Forelimb muscle (tissue), 1 donor: ENCODE measurements at places on chromosomes 6 and 20. TPM values are rescaled to one million over a fixed set of nuclear protein-coding genes. Genes with fewer than 3 reads are reported as not detected.

C4A gene
- polyA plus RNA-seq = 19.3 TPM

DNA sequence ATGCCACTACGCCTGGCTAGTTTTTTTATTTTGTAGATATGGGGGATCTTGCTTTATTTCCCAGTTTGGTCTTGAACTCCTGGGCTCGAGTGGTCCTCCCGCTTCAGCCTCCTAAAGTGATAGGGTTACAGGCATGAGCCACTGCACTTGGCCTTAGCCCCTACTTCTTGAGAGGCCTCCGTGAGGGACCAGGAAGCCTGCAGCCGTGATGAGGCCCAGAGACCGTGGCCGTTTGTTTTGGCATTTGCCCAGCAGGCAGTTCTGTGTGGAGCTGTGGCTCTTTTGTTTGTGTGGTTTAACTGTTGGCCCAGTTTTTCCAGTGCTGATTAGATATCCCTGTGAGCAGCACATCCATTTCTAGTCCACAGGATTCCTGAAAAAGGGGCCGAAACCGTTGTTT, 39.8 kb downstream of the SRSF3 start:
- no peak for DNase-seq

DUSP15 gene
- 1.7 TPM for polyA plus RNA-seq

DNA sequence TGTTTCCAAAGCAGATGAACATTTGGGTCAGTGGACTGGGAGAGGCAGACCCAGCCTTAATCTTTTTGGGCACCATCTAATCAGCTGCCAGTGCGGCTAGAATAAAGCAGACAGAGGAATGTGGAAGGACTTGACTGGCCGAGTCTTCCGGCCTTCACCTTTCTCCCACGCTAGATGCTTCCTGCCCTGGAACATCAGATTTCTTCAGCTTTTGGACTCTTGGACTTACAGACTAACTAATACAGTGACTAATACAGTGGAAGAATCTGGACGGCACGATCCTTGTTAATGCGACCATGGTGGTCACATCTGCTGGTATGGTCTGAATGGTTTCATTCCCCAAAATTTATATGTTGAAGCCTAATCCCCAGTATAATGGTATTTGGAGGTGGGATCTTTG, 122.6 kb upstream of the NXT1 start:
- no peak for DNase-seq

HAO1 gene
- polyA plus RNA-seq = not detected

DNA sequence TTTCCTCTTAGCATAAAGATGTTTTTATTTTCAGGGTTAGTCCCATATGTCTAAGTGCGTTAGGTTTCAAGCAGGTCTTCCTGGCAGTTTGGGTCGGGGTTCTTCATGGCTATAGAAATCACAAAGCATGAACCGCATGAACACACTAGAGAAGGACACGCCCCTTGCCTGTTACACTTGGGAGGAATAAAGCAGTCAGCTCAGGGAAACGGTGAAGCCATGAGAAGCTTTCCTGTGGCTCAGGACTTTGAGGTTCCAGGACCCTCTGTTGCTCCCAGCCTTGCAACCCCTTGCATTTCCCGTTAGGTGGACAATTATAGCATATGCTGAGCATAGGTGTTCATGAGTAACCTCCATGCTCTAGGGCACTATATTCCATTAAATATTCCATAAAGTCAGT, 96.7 kb downstream of the SYCP2 start:
- no peak for DNase-seq

RIPPLY2 gene
- polyA plus RNA-seq = not detected

DNA sequence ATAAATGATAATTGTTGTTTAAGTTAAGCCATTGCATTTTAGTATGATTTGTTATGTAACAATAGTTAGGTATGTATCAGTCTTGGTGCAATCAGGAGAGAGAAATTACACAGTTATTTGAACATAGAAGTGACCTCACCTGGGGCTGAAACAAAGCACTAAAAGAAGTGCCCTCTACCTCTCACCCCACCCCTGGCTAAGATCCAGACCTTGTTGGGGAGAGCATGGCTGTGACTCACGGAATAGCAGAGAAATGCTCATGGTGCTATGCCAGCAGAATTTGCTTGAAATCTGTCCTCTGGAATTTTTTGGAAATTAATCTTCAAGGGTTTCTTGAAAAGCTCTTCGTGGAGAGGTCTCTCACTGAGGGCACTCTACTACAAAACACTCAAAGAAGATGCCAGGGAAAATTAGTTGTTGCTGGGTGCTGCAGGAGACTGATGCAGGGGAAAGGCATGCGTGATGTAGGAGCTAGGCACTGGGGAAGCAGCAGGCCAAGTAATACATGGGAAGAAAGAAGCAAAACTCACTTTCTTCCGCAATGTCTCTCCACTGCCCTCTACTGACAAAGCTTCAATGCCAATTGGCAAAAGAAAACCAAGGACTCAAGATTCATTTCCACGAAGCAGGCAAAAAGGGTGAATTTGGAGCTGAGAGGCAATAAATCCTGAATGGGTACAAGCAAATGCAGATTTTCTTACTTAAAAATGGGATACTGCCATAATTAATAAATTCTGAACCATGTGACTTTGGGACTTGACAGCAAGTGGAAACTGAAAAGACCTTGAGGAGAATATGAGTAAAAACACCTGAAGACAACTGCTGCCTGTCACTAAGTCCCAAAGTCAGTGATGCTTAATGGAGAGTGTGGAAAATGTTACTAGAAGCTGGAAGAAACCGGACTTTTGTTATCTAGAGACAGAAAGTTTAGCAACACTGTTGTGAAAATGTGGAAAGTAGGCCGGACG, 136.3 kb upstream of the ZNF184 start:
- no peak for DNase-seq

GRCh38 chr6:1395941-1396908, 6.8 kb downstream of the FOXF2 start:
- no peak for DNase-seq

LY6G6C gene
- polyA plus RNA-seq = 0.62 TPM

ABHD16B gene
- polyA plus RNA-seq = not detected

DNAH8 gene
- polyA plus RNA-seq = 2.1 TPM

DNA sequence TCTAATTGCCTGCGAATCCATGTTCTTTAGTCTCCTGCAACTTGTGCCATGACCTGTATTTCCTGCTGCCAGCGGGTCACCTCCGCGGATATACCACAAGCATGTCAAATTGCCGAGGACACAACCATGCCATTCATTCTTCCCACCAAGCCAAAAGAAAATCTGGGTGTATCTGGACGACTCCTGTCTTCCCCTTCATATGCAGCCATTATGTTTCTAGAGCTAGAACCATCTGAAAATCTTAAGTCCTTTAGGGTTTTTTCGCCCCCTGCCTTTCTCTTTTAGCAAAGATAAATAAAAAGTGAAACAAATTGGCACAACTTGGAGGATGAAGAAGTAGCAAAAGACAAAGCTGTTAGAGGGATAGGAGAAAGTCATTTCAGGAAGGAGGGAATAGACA, 242.6 kb downstream of the ARID1B start:
- no peak for DNase-seq

DNA sequence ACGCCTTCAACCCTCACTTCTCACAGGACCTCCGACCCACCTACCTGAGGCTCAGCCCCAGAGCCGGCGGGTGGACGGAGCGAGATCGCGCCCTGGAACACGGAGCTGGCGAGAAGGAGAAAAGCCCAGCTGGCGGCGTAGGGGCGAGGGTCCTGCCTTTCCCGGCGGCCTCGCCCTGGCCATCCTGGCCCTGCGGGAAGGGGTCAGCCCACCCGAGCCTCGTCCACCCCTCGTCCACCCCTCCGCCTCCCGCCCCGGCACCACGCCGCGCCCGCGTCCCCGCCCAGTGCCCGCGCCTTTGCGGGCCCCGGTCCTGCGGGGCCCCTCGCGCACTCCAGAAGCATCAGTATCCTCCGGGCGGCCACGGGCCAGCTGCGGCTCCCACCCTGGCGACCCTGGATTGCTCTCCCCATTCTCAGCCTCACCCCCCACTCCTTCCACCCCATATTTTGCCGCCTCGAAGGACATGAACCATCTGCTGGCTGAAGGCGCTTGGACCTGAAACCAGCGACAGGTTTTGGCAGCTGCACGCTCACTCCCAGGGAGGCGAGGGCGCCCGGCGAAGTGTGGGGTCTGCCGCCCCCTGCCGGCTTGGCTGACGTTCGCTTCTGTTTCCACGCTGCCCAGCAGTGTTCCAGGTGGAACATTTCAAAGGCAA, 65.1 kb downstream of the PLG start:
- peak; percentile 29 for DNase-seq

CLIC1 gene
- polyA plus RNA-seq = 102 TPM

- DNase-seq = no peak
These were observed 144.8 kb downstream of the GJA10 start for GRCh38 chr6:90038961-90039653.

L3MBTL1 gene
- polyA plus RNA-seq = 10.4 TPM

DNA sequence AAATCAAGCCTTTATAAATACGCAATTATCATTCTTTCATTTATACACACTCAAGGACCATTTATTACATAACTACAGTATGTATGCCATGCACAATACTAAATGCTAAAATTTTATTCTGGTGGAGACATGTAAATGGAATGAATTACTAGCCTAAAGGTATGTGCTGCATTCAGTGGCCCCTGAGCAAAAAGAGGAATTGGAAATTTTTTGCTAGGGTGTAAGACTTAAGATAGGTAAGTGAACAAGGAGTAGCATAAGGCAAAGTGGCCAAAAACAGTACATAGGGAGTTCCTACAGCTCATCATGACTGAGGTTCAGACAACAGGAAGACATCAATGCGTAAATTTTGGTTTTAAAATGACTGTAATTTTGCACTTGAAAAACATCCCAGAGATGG, 2.3 kb upstream of the MTFR2 start:
- no peak for DNase-seq

- no peak for DNase-seq
These were observed 11.7 kb downstream of the CTCFL start for GRCh38 chr20:57513199-57513598.

DNA sequence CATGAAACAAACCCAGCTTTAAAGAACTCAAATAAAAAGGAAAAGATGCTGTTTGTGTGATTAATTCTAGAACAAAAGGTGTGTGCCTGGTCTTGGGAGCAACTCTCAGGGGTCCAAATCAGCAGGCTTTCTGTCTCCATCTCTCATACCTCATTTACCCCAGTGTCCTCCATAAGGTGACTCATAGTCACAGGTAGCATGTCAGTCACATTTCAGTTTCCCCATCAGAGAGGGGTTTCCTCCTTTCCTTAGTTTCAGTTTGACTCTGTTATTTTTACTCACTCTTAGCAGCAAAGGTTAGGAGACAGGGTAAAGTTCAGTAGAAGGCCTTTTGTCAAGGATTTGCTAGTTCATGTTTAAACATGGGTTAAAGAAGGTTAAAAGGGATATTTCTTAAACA, 46.2 kb downstream of the OGFRL1 start:
- no peak for DNase-seq

DNA sequence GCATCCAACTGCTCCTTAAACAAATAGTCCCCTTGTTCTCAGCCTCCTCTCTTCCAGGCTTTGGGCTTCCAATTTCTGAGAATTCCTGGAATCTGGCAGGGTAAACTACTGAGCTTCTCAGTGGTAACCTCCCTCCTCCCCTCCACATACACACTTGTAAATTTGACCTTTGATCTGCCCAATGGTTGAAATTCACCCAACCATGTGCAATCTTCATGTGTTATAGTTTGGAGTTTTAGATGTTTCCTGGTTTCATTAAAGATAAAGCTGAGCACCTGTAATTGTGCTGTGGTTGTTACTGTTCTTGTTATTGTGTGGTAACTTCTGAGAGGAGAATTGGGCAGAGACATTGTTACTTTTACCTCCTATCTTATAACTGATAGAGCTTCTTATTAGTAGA, 328.4 kb downstream of the TPBG start:
- no peak for DNase-seq

- DNase-seq = no peak
These were observed 250.4 kb upstream of the KCNQ5 start for GRCh38 chr6:72371473-72371872.

AIF1 gene
- 13.4 TPM for polyA plus RNA-seq

LRP11 gene
- 19.1 TPM for polyA plus RNA-seq

GRCh38 chr6:7805078-7805849, 79.4 kb downstream of the BMP6 start:
- DNase-seq = no peak

DNA sequence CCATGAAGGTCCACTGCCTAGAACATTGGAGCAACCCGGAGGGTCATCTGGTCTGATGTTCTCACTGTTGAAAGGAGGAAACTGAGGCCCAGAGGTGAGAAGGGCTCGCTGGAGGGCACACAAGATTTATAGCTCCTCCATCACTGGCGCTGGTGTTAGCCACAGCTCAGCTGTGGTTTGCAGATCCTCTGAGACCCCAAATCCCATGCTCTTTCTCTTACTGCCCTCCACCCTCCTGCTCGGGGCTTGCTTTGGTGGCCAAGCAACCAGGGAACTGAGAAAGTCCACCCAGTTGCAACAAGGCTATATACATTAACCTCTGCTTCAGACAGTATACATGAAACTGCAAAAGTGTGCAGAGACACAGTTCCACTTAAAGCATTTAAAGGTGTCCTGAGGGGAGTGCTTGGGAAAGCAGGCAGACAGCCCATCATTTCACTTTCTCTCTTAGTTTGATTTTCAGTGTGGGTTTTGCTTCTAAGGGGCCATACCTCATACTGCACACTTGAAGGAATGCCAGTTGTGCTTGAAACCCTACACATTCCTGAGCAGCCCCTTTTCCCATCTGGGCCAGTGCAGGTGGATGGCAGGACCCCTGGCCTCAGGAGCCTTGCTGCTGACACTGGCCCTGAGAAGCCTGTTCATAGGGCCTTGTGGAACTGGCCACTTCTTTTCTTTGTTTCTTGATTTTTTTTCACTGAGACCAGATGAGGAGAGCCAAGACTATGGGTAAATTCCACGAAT, 347.6 kb downstream of the CDC5L start:
- DNase-seq = no peak

MEI4 gene
- polyA plus RNA-seq = 0.04 TPM

DNA sequence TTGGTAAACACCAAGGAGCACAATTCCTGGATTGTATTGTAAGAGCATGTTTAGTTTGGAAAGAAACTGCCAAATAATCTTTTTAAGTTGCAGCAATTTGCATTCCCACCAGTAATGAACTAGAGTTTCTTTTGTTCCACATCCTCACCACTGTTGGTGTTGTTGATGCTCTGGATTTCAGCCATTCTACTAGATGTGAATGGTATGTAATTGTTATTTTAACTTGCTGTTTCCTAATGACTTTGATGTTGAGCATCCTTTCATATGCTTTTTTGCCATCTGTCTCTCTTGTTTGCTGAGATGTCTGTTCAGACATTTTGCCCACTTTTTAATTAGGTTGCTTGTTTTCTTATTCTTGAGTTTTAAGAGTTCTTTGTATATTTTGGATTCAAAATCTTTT, 1654.1 kb downstream of the GRIK2 start:
- DNase-seq = no peak

DNA sequence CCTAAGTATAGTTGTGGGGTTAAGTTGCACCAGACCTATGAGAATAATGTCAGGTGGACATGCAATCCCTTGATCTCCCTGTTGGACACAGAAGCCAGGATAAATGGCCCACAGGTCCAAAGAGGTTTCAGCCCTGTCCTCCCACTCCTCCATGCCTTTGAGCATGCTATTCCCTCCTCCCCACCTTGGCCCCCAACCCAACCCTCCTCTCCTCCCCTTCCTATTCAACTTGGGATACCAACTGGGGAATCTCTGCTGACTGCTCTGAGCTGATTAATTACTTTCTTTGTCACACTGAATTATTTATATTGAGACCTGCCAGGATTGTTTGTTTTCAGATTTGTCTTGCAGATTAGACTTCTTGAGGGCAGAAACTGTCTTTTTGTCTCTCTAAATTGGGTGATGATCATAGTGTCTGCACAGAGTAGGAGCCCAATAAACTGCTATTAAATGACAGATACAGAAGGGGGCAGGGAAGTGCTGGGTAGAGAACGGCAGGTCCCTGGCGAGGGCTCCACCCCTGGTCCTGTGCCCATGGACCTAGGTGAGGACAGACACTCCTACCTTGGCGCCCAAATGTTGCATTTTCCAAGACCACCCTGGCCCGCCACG, 120.9 kb downstream of the UNC5CL start:
- no peak for DNase-seq

GRCh38 chr6:38943964-38944363, 104.6 kb upstream of the GLP1R start:
- no peak for DNase-seq
